Jurkat, Clone E6-1 (cell line): ENCODE measurements at places on chromosomes 1 and 21.
A peak's percentile ranks its signal among the peaks of the same experiment; 100 is the strongest.

GRCh38 chr1:185595835-185596667, 138.1 kb upstream of the HMCN1 start:
- peak; percentile 64 for DNase-seq

- peak; percentile 97 for DNase-seq
Observed at GRCh38 chr1:235011599-235012435, 116.8 kb downstream of the TOMM20 start.

GRCh38 chr1:155514582-155515187, 47.9 kb downstream of the ASH1L start:
- no peak for DNase-seq

DNA sequence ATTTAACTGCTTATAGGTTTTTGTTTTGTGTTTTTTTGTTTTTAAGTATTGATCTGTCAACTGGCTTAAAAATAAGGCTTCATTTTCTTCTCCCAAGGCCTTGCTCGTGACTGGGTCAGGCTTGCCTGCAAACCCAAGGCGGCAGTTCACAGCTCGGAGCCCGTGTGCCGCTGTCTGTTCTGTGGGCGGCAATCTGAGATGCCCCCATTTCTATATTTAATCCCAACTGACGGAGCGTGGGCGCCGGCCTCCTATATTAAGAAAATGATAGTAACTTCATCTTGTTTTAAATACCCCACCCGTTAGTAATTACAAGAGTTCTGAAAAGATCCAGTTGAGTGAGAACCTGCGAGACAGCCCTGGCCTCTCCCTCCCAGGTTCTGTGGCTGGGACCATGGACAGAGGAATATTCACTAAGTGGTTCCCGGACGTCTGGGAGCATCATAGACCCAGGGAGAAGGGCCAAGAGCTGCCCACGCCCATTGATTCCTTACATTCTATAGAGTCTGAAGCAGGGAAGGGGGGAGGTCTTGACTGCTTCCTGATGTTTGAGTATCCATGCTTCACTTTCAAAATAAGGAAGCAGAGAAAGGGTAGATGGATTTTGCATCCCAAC, 42.6 kb upstream of the GPR153 start:
- no peak for DNase-seq

DNA sequence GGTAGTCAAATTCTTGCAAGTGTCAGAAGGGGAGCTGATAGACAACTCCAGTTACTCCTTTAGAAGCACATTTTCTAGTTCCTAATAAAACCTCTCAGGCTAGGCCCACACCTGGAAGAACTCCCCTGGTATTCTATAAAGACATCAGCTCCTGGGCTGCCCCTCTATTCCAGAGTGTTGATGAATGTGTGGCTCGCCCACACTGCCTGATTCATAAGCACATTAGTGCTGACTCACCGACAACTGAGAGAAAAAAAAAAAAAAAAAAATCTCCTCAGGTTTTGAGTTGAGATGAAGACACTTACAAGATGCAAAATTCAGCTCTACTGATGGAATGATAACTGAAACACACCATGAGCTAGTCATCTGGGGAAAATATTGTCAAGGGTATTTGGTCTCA, 188.1 kb downstream of the TNR start:
- DNase-seq = no peak

- DNase-seq = no peak
Observed at GRCh38 chr1:76219366-76219818, 144.8 kb downstream of the ST6GALNAC3 start.

GRCh38 chr1:41286992-41287391, 44.9 kb upstream of the SCMH1 start:
- DNase-seq = peak; percentile 15

DNA sequence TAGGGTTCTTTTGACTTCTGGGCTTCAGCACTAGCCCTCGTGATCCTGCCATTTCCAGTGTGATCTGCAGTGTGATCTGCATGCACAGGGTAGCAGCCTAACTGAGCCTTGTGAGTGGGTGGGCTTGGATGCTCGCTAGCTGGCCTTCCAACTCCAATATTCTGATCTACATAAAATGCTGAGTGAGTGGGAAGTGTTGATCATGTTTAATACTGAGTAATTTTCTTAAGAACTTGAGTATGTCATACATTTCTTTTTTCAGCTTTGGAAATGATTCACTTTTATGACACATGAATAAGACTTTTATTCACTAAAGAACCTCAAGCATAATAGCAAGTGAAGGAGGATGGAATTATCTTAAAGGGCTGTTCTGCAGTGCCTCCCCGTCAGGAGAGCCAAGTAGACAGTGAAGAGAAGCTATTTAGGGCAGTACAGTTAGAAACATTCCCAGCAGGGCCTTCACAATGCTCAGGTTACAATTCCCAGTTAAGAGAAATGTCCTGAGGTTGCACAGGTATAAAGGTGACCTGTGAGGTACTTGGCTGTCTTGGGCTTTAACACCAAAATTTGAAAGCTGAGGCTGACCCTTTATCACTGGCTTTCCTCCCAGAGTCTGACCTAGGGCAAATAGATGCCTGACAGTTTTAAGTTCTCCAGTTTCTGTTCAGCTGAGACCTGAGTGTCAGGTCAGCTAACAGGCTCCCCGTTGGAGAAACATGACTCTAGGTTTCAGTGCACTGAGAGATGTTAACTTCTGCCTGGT, 29.1 kb upstream of the LRRC8C start:
- DNase-seq = no peak

DNA sequence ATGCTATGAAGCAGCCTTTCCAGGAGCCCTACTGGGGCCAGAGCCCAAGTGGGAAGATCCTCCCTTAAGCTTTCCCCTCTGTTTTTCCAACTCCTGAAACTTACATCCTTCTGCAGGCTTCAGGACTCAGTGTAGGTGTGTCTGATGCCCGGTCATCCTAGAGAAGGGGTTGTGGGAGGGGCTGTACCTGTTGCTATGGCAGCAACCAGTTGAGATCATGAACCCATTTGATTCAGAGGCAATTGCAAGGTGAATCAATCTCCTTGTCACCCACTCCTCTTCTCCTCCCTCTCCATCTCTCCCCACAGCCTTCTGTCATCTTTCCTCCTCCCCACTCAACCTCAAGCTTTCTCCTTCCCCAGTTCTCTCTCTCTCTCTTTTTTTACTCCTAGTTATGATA, 151.8 kb downstream of the CACNA1E start:
- no peak for DNase-seq

DNA sequence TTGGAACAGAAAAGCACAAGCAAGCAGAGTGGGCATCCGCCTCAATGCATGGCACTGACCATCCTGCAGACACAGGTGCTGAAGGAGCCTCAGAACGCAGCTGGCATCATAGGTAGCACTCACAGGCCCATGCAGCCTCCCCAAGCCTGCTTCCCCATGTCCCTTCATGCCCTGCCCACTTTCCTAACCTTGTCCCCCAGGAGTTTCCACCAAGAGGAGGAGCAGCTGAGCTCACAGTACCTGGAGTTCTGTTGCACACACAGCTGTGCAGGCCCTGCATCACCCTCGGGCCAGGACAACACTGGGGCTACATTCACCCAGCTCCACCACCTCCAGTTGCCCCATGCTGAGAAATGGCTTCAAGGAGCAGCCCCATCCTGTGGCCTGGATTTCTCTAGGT, 83.4 kb downstream of the SETD4 start:
- DNase-seq = no peak

GRCh38 chr1:177488722-177489121, 318.0 kb downstream of the BRINP2 start:
- no peak for DNase-seq

DNA sequence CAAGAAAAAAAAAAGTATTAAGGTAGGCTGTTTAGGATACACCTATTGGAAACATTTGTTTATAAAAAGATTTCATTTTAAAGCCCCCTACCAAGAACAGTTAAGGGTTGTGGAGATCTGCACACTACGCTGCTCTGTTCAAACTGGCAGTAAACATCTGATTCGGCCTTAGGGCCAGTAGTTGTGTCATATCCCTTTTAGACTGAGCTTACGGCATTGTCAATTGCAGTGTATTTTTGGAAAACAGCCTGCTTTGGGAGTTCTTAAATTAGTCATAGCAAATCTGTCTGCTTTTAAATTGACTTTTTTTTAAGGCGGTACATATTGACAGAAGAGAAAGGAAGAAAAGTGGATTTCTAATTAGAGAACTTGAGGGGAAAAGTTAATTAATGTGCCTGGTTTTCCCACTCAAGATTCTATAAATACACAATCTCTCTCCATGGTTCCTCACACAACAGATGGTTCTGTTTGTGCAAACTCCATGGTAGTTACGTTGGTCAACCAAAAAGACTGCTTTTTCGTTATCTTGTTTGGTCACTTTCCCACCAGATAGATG, 1.7 kb upstream of the ELK4 start:
- DNase-seq = no peak

GRCh38 chr1:213250446-213250845, 199.4 kb downstream of the RPS6KC1 start:
- no peak for DNase-seq

- no peak for DNase-seq
Observed at GRCh38 chr1:24865168-24865567, 64.9 kb downstream of the RUNX3 start.

DNA sequence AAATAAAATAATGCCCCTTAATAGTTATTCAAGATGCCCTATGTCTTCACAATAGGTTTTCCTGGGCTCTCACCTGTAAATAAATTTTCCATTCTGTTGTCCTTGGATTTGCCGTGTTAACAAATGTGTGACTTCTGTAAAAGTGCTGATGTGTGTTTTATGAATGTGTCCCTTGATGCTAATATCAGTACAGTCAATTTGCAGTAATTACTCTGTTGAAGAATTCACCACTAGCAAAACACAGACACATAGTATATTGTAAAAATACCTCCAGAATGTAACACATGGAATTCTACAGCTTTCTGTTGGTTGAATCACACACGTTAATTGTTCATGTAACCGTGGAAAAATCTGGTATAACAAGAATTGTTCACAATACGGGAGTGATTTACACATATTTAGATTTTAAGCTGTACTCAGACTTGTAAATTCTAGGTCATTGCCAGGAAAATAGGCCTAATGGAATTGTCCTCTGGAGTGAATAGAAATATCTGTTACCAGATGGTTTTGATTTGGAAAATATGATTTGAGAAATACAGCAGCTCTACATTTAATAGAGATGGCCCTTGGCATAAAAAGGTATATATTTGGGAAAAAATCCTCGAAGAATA, 36.7 kb upstream of the KCNK2 start:
- no peak for DNase-seq

- DNase-seq = no peak
Observed at GRCh38 chr1:2983706-2984398, 37.4 kb upstream of the ACTRT2 start.

GRCh38 chr1:115145226-115145625, 55.9 kb upstream of the TSPAN2 start:
- peak; percentile 28 for DNase-seq

DNA sequence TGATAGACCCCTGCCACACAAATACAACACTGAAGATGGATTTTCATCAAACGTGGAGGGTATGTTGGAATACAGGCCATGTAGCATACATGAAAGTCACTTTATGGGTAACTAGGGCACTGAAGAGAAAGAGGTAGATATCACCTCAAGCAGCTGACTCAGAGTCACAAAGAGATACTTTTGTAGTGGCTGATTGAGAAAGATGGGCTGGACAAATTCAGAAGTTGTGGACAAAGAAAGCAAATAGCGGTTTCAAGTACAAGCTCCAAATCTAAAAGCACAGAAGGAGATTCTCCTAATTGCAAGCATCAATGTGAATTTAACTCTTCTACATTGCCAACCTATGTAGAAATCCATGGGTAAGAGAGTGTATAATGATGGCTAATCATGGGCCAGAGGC, 35.0 kb upstream of the RGS18 start:
- DNase-seq = no peak

- DNase-seq = no peak
Observed at GRCh38 chr1:85322655-85323054, 46.2 kb upstream of the BCL10 start.

GRCh38 chr1:163928651-163929050, 606.9 kb downstream of the NUF2 start:
- no peak for DNase-seq

DNA sequence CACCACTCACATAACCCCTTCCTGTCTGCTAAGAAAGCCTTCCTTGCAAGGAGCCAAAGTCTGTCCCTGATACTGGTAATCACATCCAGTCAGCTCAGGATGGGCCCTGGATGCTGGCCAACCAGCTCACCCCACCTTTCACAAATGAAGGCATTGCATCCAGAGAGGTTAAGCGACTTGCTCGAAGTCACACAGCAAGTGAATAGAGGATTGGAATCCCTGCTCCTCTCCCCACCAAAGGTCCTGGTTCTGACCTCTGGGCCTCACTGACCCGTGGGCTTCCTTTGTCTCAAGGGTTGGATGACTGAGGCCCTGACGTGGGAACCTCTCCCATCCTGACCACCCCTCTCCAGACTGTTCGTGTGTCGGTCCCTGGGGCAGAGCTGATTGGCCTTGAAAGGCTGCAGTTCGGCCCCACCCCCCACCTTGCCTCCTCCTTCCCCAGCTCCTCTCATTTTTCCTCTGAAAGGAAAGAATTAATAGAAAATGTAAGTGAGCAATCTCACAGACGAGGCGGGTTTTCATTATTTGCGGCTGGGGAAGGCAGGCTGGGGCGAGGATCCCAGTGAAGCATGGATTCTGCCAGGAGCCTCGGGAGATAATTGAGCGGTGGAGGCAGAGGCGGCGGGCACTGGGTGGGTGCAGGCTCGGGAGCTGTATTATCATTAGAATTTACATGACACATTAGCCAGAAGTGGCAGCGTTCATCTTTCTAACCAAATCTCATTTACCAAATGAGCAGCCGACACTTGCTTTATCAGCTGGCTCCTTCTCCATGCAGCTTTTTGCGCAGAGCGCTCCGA, 101.5 kb upstream of the CSF3R start:
- no peak for DNase-seq

GRCh38 chr1:88194542-88194941, 489.5 kb upstream of the PKN2 start:
- no peak for DNase-seq

DNA sequence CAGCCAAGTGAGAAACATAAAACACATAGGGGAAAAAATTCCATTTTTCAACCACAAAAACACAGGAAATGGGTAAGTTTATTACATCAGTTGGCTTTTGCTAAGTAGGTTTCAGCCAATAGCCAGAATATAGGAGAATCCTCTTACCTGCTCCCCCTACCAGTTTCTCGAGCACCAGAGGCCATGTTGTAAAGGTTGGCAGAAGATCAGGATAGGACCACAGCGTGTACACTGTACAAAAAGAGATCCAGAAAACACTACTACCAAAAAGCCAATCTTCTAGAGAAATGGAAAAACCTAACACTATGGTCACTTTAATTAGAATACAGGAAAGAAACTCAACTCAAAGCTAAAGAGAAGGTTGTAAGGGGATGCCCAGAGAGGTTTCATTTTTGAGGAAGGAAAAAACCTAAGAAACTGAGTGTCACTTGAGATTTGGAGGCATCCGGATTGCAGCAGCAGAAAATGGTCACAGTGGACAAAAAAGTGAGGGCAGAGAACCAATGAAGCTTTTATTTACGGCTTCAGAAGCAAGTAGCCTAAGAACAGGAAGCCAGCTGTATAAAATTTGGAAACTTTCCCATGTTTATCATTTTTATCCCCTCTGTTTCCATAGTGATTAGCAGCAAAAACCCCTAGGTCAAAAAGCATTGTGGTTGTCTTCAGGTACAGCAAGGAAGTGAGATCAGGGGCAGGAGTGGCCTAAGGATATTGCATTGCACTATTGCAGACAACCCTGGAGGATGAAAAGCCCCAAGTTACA, 2.9 kb downstream of the EIF2D start:
- peak; percentile 19 for DNase-seq
